Stimulated activated CD8-positive, alpha-beta memory T cell treated with anti-CD3 and anti-CD28 coated beads, Interleukin-2, amount 100 ng/mL, for 48 hours (primary cell): ENCODE measurements at places on chromosomes 16 and 17.

DNA sequence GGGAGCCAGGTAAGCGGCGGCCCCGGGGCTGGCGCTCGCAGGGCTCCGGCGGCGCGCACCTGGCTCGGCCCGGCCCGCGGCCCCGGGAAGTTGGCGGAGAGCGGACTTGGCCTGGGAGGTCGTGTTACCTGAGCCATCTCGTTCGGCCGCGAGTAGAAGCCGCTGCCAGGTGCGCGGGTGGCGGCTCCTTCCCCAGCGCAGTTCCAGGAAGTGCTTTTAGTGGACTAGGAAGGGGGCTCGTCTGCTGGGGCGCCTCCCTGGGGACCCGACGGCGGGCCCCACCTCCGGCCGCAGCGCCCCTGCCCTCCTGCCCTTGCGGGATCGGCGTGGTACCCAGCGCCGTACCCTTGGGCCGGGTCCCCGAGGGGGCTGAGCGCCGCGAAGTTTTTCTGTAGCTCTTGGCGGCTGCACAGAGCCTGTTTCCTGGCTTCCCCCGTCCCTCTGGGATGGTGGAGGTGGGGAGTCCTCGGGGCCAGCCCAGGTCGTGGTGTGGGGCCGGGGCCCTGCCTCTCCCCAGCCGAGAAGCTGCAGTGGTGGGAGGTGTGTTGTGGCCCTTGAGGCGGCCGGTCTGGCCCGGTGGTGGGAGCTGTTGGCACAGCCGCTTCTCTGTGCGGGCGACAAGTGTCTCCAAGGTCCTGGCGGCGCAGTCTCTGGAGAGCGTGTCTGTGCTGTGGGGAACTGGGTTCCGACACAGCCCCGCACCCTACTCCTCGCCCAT lies 96.9 kb downstream of the RAB11FIP4 start:
- DNase-seq: no peak

GRCh38 chr16:71826533-71827017 lies 17.9 kb upstream of the AP1G1 start:
- no peak for DNase-seq

DNA sequence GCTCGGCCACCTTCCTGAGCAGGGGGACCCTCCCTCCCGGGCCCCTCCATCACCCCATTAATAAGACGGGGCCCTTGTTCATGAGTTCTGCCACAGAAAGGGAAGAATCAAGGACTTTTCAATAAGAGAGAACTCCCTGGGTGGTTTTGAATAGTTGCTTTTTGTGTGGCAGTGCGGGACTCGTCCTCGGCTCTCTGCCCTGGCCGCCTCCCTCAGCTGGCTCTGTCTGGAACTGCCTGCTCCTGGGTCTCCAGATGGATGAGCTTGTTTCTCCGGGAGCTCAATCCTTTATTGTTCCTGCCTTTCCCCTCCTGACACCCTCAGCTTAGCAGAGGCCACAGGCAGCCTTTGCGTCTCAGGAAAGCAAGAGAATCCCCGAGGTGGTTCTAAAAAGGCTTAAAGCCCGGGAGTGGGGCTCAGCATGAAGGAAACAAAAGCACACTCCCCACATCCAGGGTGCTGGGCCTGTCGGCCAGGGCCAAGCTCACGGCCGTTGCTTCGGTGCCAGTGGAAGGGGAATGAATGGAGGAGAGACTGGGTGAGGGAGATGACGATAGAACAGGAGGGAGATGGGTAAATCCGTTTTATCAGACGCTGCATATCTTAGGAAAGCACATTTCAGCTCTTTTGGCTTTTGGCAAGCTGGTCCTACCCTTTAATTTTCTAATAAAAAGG lies 60.2 kb downstream of the RAI1 start:
- DNase-seq: no peak

DNA sequence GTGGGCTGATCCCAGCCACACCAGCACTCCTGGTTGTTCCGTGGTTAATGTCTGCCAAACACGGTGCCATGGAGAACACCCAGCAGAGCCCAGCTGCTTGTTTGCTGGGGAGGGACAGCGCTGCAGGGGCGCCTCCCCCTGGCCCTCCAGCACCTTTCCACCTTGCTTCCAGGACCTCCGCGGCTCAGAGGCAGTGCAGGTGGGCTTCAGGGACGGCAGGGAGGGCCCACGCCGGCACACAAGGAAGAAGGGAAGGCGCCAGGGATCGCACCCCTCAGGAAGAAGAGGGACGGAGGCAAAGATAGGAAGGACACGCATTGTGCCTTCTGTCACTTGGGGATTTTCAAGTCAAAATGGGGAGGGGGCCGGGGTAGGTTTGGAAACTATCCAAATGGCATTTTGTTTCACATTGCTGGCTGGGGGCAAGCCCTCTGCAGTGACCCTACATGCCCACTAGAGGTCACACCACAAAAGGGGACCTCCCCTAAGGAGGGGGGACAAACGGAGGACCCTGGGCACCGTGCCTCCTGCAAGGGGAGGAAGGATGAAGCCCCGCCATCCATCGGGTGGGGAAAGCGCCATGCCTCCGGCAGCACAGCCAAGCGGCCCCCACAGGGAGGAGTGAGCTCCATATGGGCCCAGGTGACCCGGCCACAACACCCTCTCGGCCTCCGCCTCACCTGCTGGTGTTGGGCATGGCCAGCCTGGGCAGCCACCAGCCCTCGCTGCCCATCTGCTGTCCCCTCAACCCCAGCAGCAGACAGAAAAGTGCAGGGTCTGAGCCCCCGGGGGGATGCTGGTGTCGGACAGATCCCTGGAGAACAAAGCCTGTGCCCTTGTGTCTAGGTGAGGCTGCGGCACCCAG lies 7.5 kb upstream of the C16orf95 start:
- DNase-seq: no peak

- no peak for DNase-seq
Observed at GRCh38 chr16:2755158-2755557, 2.7 kb downstream of the SRRM2 start.

DNA sequence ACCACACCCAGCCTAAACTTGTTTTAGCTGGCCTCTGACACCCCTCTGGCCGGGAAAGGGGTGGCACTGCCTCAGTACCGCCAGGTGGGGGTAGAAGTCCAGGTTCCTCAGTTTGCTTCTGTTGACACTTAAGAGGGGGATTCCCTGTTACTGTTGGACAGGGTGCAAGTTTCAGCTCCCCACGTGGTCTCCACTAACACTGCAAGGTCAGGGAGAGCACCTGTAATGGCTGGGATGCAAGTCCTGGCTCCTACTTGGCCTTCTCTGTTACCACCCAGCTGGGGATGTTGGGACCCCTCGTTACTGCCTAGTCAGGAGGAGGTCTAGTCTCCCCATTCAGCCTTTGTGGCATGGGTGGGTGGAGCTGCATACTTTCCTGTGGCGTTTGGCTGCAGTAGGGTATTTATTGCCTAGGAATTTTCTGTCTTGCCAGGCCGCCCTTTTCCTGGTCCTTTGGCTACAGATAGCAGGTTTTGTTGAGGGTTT lies 10.6 kb upstream of the MFAP4 start:
- DNase-seq: no peak

- no peak for DNase-seq
Observed at GRCh38 chr16:55834049-55834448, 1.2 kb upstream of the CES1 start.

DNA sequence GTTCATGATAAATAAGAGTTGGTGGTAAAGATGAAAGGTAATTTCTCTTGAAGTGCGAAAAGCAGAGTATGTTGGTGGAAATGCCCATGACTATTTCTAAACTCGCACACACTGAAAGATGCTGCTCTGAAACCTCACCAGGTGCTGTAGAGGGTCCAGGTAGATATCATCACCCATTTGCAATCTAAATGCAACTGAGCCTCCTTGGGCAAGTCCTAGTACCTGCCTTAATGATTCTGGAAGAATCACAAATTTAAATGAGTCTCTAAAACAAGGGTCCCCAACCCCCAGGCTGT lies 5.9 kb upstream of the MMD start:
- no peak for DNase-seq

DNA sequence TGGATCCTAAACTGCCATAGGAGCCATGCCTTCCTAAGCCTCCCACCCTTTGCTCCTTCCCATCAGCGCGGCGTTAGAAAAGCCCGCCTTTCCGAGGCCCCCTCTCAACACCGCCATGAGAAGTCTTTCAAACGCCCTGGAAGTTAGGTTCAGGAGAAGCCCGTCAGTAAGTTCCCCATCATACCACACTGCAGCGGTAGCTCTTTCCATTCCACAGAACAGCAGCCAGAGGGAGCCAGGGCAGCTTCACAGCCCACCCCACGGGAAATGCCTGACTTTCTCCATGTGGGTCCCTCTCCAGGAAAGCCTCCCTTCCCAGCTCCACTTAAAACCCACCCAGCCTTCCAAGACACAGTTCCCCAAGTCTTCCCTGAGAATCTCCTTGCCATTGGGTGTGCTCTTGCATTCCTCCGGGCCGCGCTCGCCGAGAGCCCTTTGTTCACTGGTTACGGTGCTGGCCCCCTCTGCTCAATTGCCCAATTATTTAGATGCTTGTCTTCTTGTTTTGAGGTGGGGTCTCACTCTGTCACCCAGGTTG lies 28.7 kb downstream of the KIAA0513 start:
- no peak for DNase-seq

DNA sequence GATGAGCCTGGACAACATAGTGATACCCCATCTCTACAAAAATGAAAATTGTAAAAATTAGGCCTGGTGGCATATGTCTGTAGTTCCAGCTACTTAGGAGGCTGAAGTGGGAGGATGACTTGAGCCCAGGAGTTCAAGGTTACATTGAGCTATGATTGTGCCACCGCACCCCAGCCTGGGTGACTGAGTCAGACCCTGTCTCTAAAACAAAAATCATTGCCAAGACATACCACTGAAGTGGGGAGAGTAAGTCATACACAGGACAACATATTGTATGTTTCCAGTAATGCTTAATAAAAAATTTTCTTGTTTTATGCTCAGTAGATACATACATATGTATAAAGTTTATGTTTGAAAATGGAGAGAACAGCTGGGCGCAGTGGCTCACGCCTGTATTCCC lies 39.2 kb downstream of the NDE1 start:
- no peak for DNase-seq

GRCh38 chr17:81453076-81453475 lies 57.8 kb downstream of the BAHCC1 start:
- no peak for DNase-seq

DNA sequence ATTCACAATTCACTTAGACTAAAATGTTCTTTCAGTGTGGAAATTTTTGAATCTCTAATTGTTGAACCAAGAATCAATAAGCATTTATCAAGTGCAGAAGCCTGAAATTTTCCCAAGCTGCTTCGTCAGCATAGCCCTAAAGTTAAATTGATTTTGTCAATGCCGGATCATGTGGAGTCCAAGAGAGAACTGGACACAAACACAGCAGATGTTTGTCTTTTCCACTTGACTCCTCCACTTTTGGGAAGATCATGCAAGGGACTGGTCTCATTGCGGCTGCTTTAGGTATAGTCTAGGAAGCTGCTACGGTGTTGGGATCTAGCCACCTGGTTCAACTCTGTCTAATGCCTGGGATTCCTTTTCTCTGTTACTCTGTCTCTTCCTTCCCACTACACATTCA lies 95.7 kb downstream of the CYB561 start:
- DNase-seq: no peak

- DNase-seq: no peak
Observed at GRCh38 chr17:72953621-72954020, 138.9 kb downstream of the SLC39A11 start.

DNA sequence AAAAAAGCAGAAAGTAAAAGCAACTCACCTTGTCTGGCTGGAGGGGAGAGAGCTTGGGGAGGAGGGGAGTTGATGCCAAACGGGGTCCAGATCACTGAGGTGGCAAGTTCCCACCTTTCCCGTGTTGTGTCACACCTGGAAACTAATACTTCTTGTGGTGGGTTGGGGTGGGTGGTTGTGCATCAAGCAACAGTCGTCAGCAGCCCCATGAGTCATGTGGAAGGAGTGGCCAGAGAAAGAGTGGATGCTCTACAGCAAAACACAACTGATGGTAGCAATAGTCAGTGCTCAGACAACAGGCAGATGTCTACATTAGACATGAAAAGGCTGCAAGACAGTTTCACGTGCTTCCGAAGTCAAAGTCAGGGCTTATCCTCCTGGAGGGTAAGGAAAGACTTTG lies 35.4 kb downstream of the ARSG start:
- peak; percentile 11 for DNase-seq

- DNase-seq: no peak
Observed at GRCh38 chr17:57001541-57001940, 23.6 kb downstream of the SCPEP1 start.

GRCh38 chr17:3865176-3865575 lies 19.1 kb upstream of the NCBP3 start:
- DNase-seq: no peak
